NCI-H1105 (cell line): ENCODE measurements at places on chromosomes 7 and 10.

- no peak for DNase-seq
These were observed 42.1 kb downstream of the PANK1 start for GRCh38 chr10:89602919-89603318.

- DNase-seq, result peak; percentile 54
These were observed 120.0 kb upstream of the TCERG1L start for GRCh38 chr10:131431533-131431932.

DNA sequence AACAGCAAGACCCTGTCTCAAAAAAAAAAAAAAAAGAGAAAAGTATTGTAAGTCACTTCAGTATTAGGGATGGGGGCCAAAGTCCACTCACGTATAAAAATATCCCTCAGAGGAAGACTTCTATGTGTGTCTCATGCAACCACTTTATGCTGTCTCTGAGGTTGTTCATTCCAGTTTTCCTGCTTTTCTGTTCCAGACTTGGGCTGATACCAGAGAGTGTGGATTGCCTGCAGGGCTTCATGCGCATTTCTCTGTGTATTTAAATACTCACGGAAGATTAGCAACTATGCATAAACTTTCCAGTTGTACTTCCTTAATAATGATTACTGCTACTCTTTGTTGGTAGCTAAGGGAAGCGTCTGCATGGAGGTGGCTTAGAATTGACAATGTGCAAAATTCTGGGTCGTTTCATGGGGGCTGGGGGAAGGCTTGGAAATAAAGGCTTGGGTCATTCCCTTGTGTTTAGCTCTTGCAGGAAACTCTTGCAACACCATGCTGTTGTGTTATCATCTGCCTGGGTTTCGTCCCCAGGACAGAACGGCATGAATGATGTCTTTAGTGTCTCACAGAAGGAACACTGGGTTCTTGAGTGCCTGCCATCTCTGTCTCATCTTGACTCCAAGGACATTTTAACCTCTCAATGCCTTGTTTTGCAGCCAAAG is 54.1 kb downstream of the KIAA1217 start:
- DNase-seq, result no peak

DNA sequence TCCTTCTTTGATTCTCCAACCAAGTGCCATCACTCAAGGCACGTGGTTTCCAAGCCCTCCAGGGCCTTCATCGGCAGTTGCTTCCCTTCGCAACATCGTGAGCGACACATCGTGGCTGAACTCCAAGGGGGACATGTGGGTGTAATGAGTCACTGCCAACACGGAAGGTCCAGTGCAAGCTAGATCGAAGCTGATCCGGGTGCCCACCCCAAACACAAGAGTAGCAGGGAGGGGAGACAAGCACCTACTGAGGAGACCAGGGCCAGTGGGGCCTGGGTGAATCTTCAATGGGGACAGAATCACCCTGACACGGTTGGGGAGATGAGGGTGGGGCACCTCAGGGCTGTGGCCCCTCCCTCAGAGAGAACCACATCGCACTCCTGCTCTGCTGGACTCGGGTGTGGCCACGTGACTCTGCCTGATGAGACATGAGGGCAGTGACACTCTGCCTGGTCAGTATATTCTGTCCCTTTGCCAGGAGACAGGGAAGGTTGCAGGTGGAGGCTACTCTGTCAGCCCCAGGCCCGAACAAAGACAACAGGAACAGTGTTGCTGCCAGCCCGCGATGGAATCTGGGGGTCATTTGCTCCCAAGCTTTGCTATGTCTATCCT is 36.8 kb upstream of the HSPA12A start:
- DNase-seq, result no peak

DNA sequence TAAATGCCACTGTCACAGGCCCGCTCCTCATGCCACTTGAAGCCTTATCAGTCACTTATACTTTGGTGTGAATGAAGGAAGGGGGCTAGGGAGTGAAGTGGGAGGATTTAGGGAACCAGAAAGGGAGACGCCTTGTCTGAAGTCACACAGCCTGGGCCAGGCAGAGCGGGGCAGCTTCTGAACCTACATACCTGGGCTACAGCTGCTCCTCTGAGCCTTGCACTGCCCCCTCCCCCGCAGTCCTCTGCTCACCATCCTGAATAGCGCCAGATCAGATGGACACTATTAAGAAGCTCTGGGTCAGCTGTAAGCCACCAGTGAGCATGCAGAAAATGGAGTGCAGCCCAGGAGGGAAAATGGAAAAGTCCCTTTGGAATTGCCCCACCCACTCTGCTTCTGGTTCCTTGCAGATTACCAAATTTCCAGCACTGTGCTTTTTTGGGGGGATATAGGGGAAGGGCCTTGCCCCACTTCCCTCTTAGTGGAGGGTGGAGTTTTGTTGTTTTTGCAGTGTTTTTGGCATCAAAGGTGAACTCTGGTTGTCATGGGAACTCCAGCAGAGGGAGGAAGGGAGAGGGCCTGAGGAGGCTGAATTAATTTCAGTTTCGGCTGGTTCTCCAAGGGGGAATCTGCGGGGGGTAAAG is 35.0 kb upstream of the ADCYAP1R1 start:
- no peak for DNase-seq

GRCh38 chr10:71451754-71452153 is 55.0 kb downstream of the CDH23 start:
- no peak for DNase-seq

GRCh38 chr10:9339716-9340115 is 1285.2 kb downstream of the GATA3 start:
- DNase-seq, result no peak

DNA sequence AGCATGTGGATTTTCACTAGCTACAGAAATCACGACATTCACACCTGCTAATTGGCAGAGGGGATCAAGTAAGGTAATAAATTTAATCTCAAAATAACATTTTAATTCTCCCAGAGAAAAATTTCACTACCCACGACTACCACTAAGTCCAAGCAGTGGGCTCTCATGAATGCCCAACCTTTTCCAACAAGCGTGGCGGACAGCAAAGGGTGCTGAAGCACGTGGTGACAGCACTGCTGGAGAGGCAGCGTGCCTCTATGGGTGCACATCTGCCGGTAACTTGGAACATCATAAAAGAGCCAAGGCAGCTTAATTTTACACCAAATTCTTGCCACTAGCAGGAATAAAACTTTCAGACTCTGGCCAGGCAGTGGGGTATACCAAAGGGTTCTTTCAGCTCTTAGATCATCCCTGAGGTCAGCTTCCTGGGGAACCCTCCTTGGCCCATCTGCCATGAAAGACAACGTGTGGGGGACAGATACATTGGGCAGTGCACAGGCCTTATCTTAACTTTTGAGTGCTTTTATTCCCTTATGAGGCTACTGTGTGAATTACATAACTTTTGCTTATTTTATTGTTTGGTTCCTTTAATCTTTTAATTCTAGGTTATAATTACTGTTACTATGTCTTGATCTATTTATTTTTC is 206.7 kb upstream of the KCTD7 start:
- DNase-seq, result no peak

DNA sequence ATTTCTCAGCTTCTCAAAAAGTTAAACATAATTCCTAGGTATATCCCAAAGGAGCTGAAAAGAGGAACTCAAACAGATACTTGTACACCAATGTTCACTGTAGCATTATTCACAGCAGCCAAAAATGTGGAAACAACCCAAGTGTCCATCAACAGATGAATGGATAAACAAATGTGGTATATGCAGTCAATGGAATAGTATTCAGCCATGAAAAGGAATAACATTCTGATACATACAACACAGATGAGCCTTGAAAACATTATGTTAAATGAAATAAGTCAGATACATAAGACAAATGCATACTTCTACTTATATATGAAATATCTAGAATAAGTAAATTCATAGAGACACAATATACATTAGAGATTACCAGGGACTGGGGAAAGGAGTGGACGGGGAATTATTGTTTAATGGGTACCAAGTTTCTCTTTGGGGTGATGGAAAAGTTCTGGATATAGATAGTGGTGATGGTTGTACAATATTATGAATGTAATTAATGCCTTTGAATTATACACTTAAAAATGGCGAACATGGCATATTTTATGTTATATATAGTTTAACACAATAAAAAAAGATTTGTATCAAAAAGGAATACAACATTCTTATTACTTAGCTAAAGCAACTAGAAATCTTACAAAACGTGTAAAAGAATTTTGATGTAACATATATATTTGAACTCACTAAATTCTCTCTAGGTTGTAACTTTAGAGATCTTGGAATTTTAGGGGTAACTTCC is 15.0 kb downstream of the PEX1 start:
- no peak for DNase-seq

DNA sequence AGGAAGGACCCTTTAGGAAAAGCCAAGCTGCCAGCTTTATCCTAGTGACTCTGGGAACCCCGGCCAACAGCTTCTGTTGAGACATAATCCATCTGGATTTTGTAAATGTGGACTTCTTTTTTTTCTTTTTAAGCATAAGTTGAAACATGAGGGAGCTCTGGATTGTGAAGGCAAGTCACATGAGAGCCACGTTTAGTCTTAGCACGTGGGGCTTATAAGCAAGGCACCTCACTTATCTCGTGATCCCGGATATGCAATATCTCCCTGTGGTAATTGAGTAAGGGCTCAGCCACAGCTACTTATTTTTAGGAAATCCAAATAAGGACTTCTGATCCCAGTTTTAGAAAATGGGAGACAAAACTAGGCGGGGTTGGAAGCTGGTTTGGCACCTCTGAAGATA is 111.2 kb upstream of the PTN start:
- no peak for DNase-seq

GRCh38 chr7:148912758-148913541 is 28.9 kb upstream of the EZH2 start:
- DNase-seq, result no peak

DNA sequence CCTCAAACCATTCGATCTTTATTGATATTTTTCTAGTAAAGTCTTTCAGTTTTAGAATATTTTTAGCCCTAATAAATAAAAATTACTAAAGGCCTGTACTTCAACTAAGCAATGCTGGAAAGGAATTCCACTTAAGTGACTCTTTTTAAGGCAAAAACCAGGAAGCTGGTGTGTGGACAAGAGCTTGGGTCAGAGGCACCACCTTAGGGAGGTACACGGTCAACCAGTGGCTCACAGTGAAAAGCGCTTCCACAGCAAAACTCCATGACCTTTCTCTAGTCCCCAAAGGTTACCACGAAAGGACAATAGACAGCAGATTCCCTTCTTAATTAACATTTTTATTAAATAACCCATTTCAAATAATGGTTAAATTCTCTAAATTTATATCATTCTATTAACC is 31.2 kb downstream of the ARL3 start:
- DNase-seq, result no peak

GRCh38 chr10:119041326-119041725 is 11.8 kb downstream of the NANOS1 start:
- DNase-seq, result no peak

GRCh38 chr10:104806801-104807200 is 165.7 kb downstream of the SORCS3 start:
- DNase-seq, result no peak

- no peak for DNase-seq
These were observed 68.6 kb upstream of the SYPL1 start for GRCh38 chr7:106180721-106181120.

- no peak for DNase-seq
These were observed 6.2 kb downstream of the ADIRF start for GRCh38 chr10:86974484-86974883.

GRCh38 chr10:9012312-9012711 is 957.8 kb downstream of the GATA3 start:
- DNase-seq, result no peak

DNA sequence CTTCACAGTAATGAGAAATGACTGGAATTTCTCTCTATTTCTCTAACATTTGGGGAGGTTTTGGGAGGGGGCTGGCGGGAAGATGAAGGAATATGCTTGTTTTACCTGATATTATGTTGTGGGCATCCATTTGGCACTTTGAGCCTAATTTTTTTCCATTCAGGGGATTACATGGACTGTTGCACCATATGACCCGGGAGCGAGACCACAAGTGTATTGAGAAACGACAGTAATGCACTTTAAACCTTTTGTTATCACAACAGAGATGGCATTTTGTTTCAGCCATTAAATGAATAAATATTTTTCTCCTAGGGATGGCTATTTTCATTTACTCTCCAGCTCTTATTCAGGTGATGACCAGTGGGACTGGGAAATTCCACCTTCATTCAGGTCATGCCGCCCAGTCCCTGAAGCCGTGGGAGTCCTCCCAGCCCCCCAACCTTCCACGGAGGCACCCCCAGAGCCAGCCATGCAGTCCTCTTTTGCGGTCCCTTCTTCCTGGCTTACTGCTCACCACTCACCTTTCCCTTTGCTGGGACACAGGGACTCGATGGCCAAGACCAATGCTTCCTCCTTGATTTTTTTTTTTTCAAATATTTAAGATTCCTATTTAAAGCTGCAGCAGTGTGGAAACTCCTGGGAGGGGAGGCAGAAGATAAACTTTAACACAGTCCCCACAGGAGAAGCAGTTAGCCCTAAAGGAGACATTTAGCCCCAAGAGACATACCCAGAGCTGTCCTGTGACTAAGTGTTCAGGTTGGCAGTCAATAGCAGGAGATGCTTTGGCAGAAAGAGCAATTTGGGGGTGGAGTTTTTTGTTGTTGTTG is 190.9 kb upstream of the YAE1 start:
- no peak for DNase-seq

- no peak for DNase-seq
These were observed 32.7 kb downstream of the VWA2 start for GRCh38 chr10:114271779-114272167.

DNA sequence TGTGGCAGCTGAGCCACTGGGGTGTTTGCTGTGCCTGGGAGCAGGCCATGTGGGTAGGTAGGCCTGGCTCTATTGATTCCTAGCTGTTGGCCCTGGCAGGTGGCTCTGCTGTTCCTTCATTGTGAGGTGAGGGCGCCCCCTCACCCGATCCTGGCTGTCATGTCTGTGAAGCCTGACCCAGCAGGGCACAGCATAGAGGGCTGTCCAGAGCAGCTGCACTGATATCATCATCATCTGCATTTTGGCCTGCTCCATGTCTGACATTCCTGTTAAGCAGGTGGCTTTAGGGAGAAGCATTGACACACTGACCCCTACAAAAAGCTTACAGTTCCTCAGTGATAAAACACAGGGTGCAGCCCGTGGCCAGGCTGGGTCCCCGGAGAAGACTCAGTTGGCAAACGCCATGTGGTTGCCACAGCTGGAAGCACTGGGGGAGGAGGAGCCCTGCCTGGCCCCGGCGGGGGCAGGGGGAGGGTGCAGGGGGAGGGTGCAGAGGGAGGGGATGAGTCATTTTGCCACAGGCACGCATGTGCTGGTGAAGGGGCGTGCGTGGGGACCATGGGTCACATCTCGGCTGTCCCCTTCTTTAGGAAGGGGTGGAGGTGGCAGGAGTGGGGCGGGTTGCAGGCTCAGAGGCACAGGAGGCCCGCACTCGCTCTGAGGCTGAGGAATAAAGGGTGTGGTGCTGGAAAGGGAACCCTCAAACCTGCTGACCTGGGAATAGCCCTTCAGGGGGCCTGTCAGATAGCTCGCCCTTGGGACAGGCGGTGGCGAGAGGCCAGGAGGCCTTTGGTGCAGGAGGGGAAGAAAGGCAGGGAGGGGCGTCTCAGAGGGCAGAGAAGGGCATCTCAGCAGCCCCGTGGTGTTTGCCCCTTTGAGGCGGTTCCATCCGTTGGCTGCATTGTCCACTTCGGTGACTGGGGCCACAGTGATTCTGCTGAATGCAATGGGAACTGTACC is 31.6 kb downstream of the IKZF1 start:
- DNase-seq, result no peak

DNA sequence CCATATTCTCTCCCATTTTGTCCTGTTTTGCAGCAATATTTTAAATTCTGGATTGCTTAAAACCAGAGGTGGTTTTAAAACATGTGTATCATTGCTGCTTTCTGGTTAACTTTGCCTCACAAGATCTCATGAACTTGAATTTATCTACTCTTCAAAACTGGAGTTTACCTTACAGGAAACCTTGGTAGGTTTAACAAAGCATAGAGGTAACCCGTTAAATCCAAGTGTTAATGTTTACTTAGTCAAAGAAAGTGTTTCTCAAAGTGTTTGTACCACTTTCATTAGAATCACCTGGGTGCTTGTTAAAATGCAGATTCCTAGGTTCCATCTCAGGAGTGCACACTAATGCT is 44.0 kb upstream of the VDAC2 start:
- DNase-seq, result no peak
